ENCODE measurements at places on chromosomes 7 and 10.
A peak's percentile ranks its signal among the peaks of the same experiment; 100 is the strongest.

- DNase-seq, result no peak
Measured at GRCh38 chr7:69062020-69062765, 536.1 kb upstream of the AUTS2 start.

DNA sequence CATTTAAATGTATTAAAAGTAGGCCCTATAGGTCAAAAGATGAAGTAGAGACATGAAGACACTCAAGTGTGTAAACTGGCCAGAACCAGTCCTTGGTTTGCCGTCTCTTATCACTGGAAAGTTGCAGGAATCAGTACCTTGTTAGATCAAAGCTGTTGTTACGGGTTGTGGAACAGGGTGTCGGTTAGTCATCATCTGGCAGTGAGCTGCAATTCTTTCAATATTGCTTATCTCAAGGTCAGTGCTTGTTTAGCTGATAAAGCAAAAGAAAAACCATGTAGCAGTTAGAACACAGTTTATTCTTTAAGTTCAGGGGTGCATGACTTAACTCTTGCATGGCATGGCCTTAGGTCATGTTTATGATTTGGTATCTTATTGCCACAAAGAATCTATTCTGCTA is 10.0 kb upstream of the SLC13A1 start:
- no peak for DNase-seq

DNA sequence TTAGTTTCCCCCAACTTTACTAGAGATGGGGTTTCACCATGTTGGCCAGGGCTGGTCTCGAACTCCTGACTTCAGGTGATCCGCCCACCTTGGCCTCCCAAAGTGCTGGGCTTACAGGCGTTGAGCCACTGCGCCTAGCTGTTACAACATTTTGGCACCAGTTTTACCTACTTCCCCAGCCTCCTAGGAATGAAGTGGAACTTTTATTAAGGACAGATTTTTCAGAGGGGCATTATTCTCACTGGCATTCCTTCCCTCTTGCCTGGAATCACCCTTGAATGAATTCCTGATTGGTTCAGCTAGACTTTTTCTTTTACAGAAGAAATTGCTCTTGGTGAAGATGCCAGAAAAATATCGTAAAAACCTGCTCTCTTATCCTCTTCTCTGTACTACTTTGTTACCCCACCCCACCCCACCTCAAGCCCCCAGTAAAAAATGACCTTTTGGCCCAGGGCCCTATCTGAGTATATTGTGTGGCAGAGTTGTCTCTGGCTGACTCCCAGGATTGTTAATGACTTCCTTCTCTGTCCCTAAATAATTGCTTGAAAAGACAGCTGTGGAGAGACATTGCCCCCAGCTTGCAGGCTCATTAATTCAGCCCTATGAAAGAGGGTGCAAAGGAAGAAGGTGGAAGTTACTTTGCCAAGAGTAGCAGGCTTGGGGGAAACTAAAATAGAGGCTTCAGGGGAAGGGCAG is 189.6 kb downstream of the AUTS2 start:
- no peak for DNase-seq

DNA sequence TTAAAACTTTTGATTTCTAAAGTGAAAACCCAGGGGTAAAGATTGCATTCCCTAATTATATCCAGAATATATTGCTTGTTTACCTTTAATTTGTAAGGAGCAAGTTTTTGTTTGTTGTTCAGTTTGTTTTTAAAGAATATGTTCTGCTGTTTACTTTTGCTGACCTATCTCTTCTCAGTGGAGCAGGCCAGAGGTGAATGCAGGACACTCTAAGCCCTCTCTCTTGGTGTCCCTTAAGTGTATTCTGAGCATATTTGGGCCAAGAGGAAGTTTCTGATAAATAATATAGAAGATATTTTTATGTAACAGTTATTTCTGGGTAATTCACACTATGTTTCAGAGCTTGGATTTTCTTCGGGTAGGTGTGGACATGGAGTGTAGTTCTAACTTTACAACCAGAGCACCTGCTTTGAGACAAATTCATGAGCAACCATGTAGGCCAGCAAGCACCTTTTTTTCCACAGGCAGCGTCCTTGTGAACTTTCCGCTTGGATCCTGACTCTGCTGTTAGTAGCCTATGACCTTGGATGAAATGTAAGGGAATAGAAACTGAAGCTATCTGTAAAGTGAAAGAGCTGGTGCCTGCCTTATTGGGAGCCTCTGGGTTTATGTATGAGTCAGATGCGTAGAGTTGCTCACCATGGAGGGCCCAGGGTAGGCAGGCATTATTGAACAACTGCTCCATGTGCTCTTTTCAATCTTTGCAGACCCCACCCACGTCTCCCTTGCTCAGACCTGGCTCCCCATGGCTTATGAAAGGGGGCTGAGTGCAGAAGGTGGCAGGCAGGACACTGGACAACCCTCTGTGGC is 16.1 kb downstream of the OGDH start:
- no peak for DNase-seq

GRCh38 chr7:1403638-1404459 is 55.4 kb downstream of the MICALL2 start:
- DNase-seq, result no peak

- DNase-seq, result no peak
Measured at GRCh38 chr10:93245779-93246178, 172.1 kb downstream of the CYP26A1 start.

GRCh38 chr7:40527723-40528122 is 392.9 kb downstream of the SUGCT start:
- DNase-seq, result no peak

GRCh38 chr7:74627661-74628411 is 29.7 kb upstream of the GTF2I start:
- DNase-seq, result peak; percentile 54

GRCh38 chr7:111942450-111943081 is 263.6 kb downstream of the DOCK4 start:
- no peak for DNase-seq

- no peak for DNase-seq
Measured at GRCh38 chr10:85147346-85148250, 819.2 kb downstream of the CCSER2 start.

GRCh38 chr10:45395554-45395953 is 21.5 kb downstream of the ALOX5 start:
- no peak for DNase-seq

- no peak for DNase-seq
Measured at GRCh38 chr7:4097001-4097609, 585.0 kb upstream of the FOXK1 start.

DNA sequence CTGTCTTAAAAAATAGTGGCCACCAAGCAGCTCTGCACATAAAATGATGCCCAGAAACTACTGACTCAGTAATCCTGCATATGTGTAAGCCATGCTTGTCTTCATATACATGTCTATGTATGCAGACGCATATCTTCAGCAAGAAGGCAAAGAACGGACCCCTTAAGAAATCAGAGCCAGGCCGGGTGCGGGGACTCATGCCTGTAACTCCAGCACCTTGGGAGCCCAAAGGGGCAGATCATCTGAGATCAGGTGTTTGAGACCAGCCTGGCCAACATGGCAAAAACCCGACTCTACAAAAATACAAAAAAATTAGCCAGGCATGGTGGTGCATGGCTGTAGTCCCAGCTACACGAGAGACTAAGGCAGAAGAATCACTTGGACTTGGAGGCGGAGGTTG is 295.0 kb downstream of the TCERG1L start:
- DNase-seq, result no peak

DNA sequence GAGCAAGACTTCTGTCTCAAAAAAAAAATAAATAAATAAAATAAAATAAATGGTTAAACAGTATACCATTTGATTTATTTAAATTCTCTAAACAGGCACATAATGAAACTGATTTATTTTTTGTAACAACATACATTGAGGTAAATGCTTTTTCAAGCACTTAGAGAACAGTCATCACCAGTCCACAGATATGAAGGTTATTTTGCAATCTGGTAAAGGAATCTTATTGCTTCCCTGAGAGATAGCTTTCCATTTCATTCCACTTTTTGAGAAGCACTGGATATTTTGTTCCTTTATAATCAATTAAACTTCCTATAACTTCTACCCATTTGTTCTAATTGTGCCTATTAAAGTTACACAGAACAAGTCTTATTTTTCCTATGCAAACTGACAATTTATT is 5.2 kb downstream of the CEP55 start:
- DNase-seq, result no peak

DNA sequence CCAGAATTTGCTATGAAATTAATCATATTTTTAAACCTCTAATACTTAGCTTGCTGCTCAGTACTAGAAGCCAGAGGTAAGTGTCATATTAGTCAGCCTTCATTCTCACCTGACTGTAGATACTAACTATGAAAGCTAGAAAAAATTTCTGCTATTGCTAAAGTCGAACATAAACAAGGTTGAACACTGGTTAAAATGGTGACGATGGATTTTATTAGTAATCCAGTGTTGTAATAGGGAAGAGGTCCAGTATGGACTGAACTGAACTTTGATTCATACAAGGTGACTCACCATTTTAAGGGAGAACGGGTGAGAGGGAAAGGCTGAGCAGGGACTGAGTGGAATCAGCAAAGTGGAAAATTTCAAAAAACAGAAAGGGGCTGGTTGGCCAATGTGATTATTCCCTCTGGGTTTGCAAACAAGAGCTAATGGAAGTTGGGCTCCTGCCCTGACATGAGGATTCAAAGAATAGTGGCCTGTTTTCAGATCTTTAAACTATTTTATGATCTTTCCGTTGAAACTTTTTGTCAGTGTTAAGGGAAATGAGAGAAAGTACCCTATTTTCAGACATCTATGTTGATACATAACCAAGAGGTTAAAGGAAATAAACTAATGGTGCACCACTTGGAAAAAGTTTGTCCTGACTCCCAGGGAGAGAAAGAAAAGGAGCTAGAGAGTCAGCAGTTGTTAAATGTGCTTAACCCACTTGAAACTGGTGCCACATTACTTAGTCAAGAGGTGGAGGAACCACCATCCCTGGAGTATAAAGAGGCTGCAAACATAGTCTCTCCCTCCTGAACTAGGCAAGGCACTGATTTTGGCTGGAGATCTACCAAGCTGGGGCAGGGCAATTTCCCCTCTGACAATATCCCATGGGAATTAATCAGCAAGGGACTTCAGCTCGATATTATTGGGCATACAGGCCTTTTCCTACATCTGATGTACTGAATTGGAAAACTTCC is 15.3 kb upstream of the AKR1C1 start:
- DNase-seq, result no peak

DNA sequence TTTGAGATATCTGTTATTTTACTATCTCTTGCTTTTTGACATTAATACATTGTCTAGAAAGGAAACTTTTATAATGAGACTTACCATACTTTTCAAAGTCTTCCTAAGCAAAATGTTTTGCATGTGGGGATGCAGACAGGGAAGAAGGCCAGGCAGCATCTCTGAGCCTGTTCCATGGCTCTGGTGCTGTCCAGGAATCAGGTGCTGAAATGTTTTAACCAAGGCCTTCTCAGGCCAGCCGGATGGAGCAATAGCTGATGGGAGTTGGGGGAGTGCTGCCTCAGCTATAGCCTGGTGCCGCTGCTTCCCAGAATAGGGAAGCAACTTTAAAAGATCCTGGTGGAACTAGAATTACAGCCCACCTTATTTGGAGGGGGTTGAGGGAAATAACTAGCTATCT is 38.5 kb downstream of the CRTAC1 start:
- DNase-seq, result peak; percentile 78

GRCh38 chr7:74094224-74095101 is 10.9 kb downstream of the LIMK1 start:
- peak; percentile 86 for DNase-seq

- DNase-seq, result no peak
Measured at GRCh38 chr7:22860337-22860736, 37.7 kb upstream of the TOMM7 start.

- DNase-seq, result no peak
Measured at GRCh38 chr10:17073725-17074540, 55.7 kb downstream of the CUBN start.

- peak; percentile 14 for DNase-seq
Measured at GRCh38 chr10:97648562-97649404, 8.3 kb downstream of the PI4K2A start.

GRCh38 chr10:131872827-131873375 is 27.9 kb upstream of the PPP2R2D start:
- peak; percentile 44 for DNase-seq

DNA sequence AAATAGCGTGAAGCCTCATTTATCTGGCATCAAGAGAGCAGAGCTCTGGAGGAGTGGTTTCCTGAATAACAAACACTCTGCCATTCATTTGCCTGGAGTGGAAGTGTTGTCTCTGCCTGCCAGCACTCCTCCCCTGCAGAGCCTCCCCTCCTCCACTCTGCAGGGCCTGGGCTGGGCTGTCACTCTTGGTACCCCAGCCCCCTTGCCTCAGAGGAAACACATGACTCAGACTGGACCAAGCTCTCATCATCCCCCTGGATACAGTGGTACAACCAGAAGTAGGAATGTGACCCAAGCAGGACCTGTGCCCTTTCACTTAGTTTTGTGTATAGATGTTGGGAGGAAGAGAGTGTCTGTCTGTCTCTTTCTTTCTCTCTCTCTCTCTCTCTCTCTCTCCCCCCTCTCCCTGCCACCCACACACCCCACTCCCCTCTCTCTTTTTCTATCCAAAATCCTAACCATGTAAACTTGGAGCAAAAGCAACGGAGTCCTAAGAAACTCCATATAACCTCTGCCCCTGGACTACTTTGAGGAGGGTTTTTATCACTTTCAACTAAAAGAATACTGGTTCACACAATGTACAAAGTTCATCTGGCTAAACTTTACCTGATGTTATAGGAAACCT is 43.9 kb downstream of the DOCK4 start:
- DNase-seq, result peak; percentile 77

DNA sequence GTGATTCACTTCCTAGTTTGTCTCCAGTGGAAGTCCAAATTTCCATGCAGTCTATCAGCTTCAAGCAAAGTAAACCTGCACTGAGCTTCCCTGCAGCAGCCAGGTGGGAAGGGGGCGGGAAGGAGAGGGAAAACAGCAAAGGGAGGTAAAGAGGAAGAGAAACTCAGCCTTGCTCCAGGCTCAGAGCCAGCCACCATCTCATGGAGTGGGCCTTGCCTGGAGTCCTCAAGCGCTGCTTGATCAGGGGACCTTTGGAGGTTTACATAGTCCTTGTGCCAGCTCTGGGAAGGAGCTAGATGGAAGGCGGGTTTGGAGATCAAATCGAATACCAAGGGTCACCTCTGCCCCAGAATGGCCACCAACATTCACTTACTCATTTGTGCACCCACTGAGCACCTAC is 7.4 kb downstream of the CRTAC1 start:
- no peak for DNase-seq

DNA sequence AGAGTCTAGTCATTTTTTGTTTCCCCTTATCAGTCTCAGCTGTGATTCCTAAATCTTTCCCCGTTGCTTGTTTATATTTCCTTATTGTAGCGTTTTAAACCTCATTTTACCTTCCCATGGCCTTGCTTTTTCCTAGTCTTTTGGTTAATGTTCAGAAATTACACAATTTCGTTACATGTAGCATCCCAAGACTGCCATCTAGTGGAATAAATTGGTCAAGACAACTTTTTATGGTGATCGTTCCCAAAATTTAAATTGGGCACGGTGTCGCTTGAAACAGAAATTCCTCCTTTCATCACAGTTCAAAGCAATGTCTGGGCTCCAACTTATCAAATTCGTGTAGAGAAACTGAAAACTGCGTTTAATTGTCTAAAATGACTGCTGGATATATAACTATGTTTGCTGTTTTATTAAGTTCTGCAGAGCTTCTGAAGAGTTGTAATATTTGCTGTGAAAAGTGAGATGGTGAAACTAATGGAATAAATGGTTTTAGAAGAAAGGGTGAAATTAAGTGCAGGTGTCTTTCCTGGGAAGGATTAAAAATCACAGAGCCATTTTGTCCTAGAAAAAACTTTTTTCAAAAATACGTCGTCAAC is 370.2 kb downstream of the PHF14 start:
- DNase-seq, result peak; percentile 26

Data from iPS-NIHi11 (cell line).